NCI-H2107 (cell line): ENCODE measurements at places on chromosomes 2 and 18.

- DNase-seq, result no peak
Measured at GRCh38 chr2:16142383-16143361, 202.3 kb downstream of the MYCN start.

DNA sequence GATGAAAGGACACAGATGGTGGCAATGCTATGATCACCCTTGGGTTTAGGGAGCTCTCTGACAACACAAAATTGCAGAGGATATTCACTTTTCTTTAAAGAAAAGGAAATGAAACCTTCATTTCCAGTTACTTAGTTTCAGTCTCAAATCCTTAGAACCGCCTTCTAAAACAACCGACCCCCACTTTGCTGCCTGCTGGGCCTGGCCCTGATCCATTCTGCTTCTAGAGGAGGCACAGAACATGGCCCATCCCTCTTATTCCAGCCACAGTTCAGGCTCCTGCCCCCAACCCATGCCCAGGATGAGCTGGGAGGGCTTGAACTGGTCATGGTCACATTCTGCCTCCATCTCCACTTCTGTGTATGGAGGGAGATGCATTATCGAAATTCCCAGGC lies 311.6 kb downstream of the EN1 start:
- no peak for DNase-seq

- DNase-seq, result peak; percentile 75
Measured at GRCh38 chr18:58493516-58494253, 135.2 kb downstream of the ALPK2 start.

DNA sequence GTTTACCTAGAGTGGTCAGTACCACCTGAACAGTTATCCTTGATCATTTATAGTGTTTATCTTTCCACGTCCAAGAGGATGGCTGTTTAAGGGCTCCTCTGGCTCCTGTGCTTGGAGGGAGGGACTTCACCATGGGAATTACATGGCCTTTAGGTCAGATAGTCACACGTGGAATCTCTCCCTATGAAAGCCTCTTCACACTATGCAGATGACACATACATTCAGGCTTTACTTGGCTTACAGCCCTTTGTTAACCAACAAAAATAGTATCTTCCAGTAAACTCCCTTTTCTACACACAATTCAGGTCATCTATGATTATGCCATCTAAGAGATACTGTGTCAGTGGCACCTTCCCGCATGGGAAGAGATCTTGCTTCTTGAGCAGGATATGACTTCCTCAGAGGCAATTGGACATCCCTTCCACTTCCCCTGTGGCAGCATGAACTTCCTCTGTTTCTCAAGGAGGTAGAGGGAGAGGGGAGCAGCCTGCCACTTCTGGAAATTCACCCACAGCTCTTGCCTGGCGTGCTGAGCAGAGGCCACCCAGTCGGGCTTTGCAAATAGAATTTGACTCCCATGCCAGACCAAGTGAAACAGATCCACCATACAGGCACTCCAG lies 53.5 kb downstream of the COLEC12 start:
- DNase-seq, result no peak

DNA sequence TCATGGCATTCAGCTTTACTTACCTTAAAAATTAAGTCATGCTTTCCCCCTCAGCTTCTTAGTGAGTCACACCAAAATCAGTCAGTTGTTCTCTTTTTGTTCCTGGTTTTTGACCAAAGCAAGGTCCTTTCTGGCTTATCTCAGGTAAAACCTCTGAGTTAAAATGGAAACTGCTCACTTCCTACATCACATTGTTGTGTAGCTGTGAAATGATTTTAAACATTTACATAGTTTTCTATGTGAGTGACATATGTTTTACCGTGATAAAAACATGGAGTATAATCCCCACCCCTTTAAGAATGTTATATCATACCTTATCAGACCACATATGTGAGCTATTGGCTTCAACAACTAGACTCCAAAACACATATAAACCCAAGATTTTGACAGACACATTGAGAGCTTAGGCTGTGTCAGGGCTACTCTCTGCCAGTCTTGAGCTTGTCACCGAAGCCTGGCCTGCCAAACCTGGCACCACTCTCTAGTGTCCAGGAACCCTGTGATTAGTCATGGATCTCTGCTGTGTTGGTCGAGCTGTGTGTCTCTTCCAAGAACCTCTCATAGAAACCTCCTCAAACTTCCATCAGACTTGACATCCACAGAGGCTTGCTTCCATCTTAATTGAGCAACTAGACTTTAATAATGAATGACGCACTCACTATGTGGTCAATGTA lies 294.5 kb upstream of the FBXO11 start:
- no peak for DNase-seq

GRCh38 chr18:11497585-11497984 lies 111.8 kb upstream of the SLC35G4 start:
- no peak for DNase-seq

DNA sequence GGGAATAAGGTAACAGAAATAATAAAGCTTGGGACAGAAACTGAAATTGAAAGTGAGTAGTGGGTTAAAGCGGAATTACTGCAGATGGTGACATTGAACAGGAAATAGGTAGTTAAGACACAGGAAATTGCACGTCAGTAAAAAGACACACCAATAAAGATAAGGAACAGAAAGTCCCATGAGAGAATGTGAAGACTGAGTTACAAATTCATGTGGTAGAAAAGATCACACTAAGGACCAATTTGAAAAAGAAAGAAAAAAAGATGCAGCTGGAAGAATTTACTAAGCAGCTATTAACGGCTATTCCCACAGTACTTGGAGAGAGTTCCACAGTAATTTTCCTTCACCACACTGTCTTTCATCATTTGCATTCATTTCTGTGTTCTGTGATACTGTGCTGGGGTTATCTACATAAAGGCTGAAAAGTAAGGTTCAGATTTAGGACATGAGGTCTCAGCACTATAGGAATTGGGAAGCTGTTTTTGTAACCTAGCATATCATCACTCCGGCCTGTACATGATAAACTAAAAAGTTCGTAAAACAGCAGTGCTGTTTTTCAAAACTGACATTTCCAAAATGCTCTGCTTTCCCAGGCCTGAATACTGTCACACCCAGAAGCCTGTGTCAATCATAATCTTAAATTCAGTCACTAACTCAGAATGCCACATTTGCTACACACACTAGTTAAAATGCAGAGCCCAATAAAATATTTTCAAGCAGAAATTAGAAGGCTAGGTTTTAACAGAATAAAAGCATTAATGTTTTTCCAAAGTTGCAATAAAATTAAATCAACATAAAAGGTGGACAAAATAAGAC lies 42.9 kb downstream of the SRBD1 start:
- no peak for DNase-seq

DNA sequence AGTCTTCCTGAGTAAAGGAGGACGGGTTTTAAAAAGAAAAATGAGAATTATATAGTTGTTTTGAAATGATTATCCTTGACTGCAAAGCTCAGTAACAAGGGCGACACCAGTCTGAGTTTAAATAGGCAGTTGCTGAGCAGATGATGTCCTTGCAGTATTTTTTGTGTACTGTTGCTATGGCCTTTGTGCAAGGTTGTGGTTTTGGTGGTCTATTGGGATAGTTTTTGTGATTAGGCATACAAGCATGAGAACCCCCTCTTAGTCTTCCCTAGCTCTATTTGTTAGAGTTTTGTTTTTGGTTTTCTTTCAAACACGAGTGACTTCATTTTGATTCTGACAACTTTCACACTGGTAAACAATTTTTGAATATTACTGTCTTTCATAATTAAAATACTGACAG lies 64.1 kb downstream of the TAF4B start:
- no peak for DNase-seq

GRCh38 chr2:207492461-207492860 lies 37.3 kb upstream of the CREB1 start:
- DNase-seq, result no peak

DNA sequence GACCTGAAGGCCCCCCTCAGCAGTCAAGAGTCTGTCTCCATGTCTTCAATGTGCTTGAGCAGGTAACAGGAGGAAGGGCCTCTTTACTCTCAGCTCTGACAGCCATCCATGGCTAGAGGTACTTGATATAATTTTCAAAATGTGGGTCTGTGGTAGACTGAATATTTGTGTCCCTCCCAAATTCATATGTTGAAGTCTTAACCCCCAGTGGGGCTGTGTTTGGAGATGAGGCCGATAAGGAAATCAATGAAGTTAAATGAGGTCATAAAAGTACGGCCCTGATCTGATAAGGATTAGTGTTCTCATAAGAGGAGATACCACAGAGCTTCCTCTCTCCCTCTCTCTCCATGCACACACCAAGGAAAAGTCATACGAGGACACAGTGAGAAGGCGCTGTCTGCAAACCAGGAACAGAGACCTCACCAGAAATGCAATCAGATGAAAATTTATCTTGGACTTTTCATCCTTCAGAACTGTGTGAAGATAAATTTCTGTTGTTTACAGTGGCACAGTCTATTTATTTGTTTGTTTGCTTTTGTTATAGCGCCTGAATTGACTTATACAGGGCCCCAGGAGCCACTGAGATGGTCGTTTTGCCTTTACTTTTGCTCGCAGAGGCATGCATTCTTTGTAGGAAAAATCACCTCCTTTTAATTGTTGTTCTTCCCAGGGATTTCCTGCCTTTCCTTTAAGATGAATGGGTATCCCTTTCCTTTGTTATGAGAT lies 274.8 kb upstream of the TRIB2 start:
- no peak for DNase-seq

DNA sequence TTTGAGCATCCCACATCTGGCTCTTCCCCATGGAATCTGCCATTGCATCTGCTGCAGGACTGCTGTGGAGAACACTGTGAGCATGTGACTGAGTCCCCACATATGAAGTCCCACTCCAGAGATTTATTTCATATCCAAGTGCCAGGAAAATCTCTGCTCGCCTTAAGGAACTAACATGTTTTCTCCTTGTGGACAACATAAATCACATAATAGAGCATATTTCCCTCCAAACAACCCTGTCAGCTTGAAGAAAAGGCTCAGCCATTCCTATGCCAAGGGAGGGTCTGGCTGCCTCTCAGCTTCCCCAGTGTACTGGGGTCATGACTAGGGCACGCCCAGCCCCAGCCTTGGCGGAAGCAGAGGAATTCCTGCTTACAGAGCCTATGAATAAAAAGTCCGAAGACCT lies 193.7 kb downstream of the DNER start:
- DNase-seq, result no peak

GRCh38 chr2:213429516-213429915 lies 145.3 kb downstream of the SPAG16 start:
- DNase-seq, result no peak

DNA sequence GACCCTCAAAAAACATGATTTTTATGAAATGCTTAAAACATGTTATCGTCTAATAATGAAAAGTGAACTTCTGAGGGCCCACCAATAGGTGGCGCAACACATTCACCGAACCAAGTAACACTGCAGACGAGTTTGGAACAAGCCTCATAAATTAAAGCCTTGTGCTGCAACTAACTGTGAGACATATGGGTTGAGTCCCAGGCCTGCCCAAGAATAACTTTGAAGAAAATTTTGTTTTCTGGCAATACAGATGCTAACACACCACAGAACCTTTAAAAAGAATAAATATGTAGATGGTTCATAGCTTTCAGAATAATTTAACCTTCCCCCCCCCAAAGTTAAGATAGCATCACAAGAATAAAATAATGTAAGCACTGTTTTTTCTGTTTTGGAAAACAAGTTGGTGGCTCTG lies 285.9 kb downstream of the RNF144A start:
- DNase-seq, result no peak

DNA sequence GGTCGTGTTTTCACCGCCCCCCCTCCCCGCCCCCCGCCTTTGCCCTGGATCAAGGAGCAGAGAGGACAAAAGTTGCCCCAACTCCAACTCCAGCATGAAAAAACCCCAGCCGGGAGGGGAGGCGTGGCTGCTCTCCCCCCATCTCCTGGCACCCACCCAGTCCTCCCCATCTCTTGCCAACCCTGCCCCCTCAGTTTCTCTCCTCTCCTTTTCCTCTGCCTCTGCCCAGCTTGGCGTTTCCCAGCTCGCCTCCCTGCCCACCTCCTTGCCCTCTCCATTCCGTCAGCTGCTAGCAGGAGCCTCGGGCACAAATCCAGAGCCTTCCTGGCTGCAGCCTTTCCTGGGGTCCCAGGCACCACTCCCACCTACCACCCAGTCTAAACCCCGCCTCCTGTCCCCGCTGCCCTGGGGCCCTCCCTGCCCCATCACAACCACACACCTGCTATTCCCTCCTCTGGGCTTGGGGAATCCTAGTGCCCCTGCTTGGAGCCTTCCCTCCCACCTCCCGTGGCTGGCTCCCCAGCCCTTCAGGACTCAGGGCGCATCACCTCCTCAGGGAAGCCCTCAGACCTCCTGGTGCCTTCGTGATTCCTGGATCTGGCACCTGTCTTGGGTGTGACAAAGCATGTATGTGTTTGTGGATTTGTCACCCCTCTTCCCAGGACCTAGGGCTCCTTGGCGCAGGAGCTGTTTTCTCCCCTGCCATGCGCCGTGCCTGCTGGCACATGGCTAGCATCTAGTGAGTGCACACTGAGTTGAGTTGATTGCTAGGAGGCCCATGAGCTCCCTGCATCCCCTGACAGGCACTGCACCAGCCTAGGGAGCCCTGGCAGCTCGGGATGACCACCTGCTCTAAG lies 209.1 kb downstream of the TFCP2L1 start:
- DNase-seq, result no peak

DNA sequence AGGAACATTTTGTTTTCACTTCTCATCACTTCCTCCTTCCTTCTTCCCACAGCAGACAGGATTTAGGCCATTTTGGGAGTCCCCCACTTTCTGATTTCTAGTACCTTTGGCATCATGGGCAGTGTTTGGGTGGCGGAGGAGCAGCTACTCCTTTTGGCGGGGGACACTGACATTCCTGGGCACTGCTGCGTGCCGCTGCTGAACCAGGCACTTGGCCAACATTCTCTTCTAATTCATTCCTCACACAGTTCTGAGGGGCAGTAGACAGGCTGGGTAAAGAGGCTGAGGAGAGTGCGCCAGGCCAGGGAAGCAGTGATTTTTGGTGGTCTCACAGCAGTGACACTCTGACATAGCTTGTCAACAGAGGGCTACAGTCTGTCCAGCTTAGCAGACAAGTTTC lies 270.2 kb downstream of the LOXHD1 start:
- no peak for DNase-seq

DNA sequence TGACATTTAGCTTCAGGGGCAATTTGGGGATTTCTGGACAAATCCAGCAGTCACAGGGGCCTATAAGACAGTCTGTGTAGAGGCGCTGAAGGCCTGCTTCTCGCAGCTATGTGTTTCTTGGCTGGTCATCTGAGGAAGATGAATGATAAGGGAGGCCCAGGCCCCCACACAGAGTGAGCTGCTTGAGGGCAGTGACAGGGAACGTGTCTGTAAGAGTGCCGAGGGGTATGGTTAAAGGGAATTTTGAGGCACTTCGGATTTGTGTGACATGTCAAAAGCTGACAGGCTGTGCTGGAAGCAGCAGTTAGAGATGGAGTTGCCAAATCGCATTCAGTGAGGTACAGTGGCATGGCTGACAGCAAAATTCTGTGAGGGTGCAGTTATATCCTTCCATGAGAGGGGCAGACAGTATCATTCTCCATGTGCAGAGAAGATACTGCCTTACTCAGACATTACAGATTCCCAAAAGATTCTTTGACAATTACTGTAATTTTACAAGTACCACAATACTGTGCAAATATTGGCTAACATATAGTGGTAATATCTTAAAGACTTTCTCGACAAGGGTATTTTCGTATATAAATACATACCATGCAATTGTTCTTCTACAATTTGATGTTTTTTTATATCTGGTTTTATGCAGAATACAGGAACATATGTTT lies 74.0 kb downstream of the CERS6 start:
- DNase-seq, result no peak

- no peak for DNase-seq
Measured at GRCh38 chr2:148719195-148719749, 74.7 kb downstream of the EPC2 start.
